ENCODE measurements at places on chromosomes 12 and 14. TPM values are rescaled to one million over a fixed set of nuclear protein-coding genes. Genes with fewer than 3 reads are reported as not detected.
A peak's percentile ranks its signal among the peaks of the same experiment; 100 is the strongest.

The GUCY2C gene
- not detected for total RNA-seq

- DNase-seq, result no peak
Measured at GRCh38 chr14:102746634-102747438, 30.4 kb upstream of the TRAF3 start.

GRCh38 chr12:52058631-52059361 lies 7.6 kb downstream of the NR4A1 start:
- no peak for DNase-seq

The CHGA gene
- total RNA-seq, result not detected

DNA sequence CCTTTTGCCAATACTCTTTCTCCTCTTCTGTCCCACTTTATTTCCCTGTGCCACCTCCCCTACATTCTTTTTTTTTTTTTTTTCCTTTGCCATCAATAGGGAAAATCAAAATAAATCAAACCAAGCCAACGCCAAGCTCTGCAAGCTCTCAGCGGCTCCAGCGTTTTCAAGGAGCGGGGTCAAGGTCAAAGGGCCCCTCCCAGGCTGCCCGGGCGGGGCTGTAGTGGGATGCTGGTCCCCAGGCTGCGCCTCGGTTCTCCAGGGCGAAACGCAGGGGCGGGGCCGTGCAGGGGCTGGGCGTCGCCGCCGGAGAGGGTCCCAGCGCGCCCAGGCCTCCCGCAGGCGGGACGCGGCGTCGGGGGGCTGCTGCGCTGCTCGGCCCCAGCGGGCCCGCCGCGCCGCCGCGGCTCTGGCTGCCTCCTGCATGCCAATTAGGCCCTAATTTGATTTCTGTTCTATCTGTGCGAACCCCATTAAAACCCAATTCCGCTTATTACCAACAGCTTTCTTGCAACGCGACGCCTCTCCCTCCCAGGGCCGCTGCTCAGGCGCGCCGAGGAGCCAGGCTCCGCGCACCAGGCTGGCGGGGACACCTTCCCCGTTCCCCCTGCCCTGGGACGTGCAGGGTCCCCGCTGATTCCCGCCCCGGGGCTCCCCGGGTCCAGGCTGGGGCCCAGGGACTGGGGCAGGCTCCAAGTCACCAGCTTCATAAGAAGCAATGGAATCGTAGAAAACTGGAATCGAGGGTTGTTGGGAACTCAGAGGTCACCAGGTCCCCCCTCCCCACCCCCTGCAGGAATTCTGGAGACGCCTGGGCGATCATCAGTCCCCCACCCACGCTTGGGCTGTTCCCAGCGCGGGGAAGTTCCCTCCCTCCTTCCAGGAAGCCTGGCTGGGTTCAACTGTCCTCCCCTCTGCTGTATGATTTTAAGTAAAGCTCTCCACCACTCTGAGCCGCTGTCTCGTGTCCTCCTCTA lies 50.7 kb upstream of the MAP1LC3B2 start:
- DNase-seq, result no peak

- DNase-seq, result no peak
Measured at GRCh38 chr12:128476266-128476665, 209.3 kb downstream of the TMEM132C start.

The ADGRD1 gene
- not detected for total RNA-seq

The SPIC gene
- total RNA-seq, result not detected

- no peak for DNase-seq
Measured at GRCh38 chr12:16282978-16283377, 5.5 kb upstream of the SLC15A5 start.

- DNase-seq, result no peak
Measured at GRCh38 chr14:52117111-52117832, 48.4 kb upstream of the NID2 start.

The TIMELESS gene
- total RNA-seq, result 3.6 TPM

DNA sequence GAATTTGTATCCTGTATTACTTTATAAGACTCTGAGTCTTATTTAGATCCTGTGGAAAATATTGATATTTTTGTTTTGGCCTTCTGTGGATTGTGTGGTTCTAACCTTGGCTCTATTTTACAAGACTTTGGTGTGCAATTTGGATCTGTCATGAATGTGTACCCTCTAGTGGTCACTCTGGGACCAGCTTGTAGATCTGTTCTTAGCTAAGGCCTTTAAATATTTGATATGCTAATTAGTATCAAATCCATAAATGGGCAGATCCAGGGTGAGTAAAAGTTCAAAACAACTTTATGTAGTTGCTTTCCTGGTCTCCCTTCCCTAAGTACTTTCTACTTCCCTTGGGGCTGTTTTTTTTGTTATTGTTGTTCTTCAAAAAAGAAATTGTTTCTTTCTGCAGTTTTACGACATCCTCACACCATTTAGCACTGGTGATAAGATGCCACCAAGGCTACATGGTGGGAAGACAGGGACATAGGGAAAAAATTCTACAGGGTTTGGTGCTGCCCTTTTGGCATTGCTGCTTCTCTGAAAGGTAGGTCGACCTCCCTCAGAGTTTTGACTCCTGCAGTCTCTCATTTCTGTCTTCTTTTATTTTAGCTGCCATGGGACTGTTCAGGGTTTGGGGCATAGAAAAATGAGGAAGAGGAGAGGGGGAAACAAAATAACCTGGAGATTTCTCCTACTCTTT lies 238.5 kb downstream of the GPHN start:
- peak; percentile 59 for DNase-seq

The KIF5A gene
- total RNA-seq, result 0.26 TPM

- no peak for DNase-seq
Measured at GRCh38 chr14:77989441-77989991, 180.7 kb upstream of the NRXN3 start.

- DNase-seq, result no peak
Measured at GRCh38 chr14:95869776-95870175, 6.9 kb upstream of the TUNAR start.

GRCh38 chr12:123233505-123234308 lies 471 bp downstream of the MTRFR start:
- DNase-seq, result no peak

DNA sequence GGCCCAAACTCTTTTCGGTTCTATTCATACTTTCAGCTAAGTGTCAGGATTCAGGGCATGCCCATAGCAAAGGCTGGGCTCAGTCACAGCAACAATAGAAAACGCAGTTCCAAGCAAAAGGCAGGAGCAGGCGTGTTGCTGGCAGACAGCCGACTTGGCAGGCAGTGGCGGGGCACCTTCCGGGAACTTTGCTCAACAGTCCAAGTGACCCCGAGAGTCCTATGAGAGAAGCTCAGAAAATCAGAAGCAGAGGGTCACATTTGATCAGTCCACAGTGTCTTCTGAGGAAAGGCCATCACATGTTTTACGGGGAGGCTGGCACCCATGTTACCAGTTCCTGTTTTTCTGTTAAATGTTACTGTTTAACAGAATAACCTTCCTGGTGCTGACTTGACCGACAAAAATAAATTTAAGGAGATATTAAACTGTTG lies 115.0 kb downstream of the DACT1 start:
- peak; percentile 71 for DNase-seq

GRCh38 chr12:46374310-46374709 lies 1.7 kb upstream of the SLC38A2 start:
- no peak for DNase-seq

The B3GNT4 gene
- 0.53 TPM for total RNA-seq

DNA sequence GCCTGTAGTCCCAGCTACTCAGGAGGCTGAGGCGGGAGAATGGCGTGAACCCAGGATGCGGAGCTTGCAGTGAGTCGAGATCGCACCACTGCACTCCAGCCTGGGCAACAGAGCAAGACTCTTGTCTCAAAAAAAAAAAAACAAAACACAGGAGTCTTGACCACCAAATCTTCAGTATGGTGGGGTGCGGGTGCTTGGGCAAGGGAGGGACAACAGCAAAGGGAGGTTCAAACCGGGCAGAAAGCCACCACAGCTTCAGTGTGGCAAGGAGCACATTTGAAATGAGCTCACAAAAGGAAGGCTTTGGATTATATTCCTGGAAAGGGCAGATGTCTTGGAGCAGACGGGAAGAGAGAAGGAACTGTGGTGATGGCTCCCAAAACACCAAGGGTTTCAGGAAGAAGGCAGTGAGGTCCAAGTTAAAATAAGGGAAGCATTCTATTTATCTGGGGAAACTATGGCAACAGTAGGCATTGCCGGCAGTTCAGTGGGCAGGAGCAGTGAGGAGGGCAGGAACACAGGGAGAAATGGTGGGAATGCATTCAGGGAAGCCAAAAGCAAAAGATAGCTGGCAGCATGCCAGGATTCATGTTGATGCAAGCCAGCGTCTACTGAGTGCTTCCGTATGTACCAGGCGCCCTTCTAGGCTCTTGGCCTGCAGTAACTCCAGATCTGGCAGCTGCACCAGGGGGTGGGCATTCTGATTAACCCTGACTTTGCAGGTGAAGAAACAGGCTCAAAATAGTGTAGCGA lies 51.0 kb upstream of the SRSF5 start:
- peak; percentile 92 for DNase-seq

The ISCA2 gene
- total RNA-seq, result 8.6 TPM

DNA sequence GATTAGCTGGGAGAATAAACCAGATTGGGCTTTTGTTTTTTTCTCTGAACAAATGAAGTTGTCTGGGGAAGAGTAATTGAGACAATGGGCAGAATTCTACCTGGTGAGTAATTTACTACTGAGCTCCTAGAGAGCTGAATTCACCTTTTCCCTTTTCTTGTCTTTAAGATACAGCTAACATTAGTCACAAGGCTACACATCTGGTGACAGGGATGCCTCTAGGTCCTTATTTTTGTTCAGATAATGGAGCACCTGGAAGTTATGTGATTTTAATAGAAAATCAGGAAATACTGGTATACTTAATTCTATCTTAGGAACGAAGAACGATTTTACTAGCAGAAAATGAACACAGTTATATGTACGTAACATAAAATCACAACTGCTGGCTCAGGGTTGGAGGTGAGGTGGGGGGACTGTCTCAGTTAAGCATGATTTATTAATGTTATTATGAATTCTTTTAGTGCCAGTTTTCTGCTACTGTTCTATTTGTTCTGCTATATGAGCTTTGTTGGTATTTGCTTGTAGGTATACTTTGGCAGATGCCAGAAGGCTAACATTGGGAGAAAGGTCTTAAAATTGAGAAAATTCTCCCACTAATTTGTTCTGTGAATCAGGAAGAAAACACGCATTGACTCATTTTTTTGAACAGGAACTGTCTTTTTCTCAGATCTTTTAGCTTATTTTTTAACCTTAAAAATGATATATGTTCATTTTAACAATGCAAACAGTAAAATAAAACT lies 482.7 kb upstream of the RGS6 start:
- DNase-seq, result peak; percentile 44

The CLEC14A gene
- not detected for total RNA-seq

GRCh38 chr12:42686514-42687172 lies 97.1 kb upstream of the PRICKLE1 start:
- peak; percentile 71 for DNase-seq

All from bronchial epithelial cell (primary cell).